ENCODE measurements at places on chromosomes 2 and 18.

DNA sequence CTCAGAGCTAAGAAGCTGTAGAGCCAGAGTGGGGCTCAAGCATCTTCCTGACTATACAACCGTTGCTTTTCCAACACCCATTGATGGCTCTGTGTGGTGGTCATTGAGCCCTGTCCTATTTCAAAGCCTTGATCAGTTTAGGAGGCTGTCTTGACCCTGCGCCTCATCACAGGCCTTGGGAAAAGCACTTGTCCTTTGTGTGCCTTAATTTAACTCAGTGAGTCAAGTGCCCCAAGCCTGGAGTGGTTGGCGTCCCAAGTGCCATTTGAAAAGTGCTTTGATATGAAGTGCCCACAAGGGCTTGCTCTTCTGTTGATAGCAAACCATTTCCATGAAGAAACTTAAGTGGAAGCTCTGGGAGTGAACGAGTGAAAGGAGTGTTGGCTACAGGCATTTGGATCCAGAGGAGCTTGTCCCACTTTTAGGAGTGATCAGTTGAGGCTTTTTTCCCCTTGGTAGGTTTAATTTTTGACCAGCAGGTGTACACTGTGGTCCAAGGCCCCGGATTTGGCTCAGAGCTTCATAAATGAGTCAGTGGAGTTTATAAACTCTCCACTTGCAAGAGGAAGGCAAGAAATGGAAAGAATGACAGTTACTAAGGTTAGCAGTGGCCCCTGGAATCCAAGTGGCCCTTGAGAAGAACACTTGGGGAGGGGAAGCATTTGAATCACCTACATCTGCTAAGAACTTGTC is 50.3 kb downstream of the ACTR2 start:
- no peak for DNase-seq

GRCh38 chr2:165470361-165470760 is 863 bp downstream of the CSRNP3 start:
- no peak for DNase-seq

- DNase-seq = no peak
These were observed 816.2 kb downstream of the NRXN1 start for GRCh38 chr2:50215736-50216135.

DNA sequence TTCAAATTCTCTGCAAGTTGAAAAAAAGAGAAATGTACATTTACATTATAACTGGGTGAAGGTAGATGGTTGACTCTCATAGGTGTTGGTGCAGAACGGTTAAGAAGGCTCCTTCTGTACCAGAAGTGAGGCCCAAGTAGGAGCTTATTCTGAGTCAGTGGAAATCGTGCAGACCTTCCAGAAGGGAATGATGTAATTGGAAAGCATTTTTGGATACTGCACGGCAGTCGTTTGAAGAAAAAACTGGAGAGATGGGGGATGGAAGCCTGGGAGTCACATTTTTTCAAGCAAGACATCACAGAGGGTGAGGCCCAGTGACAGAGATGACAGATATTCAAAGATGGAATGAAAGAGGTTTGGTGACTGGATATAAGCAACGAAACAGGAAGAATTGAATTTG is 39.4 kb downstream of the HRH4 start:
- no peak for DNase-seq

DNA sequence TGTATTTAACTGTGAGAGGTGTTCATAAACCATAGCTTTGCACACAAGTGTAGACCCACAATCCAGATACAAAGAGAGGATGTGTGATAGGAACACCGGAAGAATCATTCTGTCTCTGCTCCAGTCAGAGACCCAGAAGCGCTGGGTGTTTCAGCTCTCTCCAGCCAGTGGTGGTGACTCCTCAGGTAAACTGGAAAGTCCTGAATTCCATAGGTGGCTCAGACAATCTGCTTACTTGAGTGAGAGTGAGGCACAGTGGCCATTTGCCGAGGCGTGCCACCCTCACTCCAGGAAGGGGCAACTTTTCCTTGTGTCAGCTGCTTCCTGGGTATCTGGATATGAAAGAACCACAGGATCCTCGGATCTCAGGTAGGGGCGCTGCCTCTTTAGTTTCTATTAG is 171.5 kb downstream of the KCNS3 start:
- no peak for DNase-seq

Measured in stimulated activated CD4-positive, alpha-beta T cell treated with anti-CD3 and anti-CD28 coated beads, Interleukin-1b, Interleukin-23, amount 100 ng/mL, for 1 hour (primary cell).